ENCODE measurements at places on chromosomes 3 and 15.
A peak's percentile ranks its signal among the peaks of the same experiment; 100 is the strongest.

- DNase-seq: no peak
Measured at GRCh38 chr15:66789029-66790025, 87.3 kb downstream of the SMAD6 start.

- DNase-seq: no peak
Measured at GRCh38 chr15:42107473-42107872, 13.1 kb upstream of the PLA2G4D start.

DNA sequence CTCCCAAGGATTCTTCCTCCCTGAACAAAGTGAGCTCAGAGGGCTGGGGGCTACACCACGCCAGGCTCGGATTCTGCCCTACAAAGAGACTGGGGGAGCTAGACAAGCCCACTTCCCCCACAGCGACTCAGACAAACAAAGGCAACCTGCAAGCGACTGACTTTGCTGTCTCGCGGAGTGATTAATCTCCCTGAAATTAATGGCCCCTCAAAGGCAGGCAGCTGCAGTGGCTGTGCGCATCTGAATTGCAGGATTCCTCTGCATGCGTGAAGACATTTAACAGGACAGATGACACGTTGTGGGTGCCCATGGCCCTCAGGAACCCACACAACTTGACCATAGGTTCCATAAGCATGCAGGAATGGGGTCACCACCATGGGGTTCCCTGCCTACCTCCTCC lies 18.4 kb downstream of the CTXND1 start:
- no peak for DNase-seq

- DNase-seq: no peak
Measured at GRCh38 chr15:50767332-50767861, 1.9 kb upstream of the SPPL2A start.

DNA sequence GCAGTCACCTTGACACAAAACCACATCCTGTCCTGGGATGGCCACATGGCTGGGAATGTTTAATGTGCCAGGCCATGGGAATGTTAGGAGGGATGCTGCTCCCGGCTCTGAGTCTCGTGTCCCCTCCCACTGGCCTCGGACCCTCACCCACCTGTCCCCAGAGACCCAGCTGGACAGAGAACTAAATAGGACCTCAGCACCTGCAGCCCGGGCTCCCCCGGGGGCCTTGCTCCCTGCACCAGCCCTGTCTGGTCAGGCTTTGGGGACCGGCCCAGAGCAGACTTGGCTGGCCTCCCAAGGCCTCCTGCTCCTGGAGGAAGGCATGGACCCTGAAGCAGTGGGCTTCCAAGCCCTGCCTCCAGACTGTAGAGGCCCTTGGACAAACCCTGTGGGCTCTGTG lies 100.0 kb upstream of the IQSEC1 start:
- no peak for DNase-seq

- no peak for DNase-seq
Measured at GRCh38 chr3:190178779-190179178, 58.1 kb upstream of the P3H2 start.

DNA sequence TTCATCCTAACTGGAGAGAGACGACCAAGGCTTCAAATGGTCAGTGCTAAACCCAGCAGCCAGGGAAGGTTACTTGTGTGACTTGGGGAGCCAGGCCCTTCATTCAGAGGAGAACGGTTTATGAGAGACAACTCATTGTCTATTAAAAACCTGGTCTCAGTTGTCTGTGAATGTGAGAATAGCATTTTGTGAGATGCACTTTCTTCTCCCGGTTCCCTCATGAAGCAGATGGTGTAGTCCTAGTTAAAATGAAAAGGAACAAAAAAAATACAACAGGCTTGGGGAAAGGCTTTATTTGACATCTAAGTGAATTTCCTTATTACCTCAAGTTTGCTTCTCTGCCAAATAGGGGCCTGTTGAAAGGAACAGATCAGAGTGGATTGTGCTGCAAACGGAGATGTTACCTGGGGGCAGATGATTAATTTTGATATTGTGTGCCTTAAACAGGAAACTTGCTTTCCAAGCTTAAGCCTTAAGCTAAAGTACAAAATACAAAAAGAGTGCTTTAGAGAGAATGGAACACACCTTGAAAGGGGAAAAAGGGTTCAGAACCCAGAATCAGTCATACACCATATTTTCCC lies 202.7 kb upstream of the BHLHE40 start:
- no peak for DNase-seq

DNA sequence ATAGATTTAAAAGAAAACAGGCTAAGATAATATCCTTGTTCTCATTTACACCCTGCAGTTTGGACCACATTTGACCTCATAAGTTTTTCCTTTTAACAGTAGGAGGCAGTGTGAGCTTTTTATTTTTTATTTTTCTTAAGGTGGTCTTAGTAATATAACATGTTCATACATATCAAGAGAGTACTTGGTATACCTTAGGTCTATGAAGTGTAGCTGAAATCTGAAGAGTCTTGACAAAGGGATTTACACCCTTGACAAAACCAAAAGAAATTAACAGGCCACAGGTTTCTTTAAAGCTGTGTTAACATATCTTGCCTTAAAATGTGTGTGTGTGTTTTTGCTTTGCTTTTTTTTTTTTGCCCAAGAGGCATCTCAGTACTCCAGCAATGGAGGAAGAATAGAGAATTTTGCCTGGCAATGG lies 3.2 kb downstream of the RAP2B start:
- no peak for DNase-seq

GRCh38 chr3:23468203-23468602 lies 265.1 kb downstream of the UBE2E2 start:
- no peak for DNase-seq

- DNase-seq: peak; percentile 72
Measured at GRCh38 chr15:59299929-59300617, 72.6 kb downstream of the MYO1E start.

DNA sequence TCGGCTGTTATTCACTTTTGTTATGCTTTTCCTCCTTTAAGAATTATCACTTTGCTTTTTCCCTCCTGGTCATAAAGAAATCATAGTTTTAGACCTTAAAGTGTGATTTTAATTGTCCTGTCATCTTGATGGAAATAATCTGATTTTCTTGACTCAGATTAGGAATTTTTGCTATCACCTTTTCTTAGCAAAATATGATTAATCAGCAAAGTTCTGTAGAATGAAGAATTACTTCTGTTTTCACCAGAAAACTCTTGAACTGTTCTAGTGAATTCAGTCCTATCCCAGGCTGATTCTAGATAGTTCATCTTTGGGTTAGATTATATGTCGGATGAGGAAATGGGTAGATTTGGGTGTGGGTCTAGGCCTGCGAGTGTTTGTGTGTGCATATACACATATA lies 12.2 kb downstream of the CMSS1 start:
- no peak for DNase-seq

- DNase-seq: no peak
Measured at GRCh38 chr3:6600237-6600636, 260.7 kb upstream of the GRM7 start.

GRCh38 chr3:124076235-124076634 lies 84.3 kb upstream of the ROPN1 start:
- DNase-seq: no peak

GRCh38 chr3:45191924-45192417 lies 34.1 kb downstream of the TMEM158 start:
- no peak for DNase-seq

DNA sequence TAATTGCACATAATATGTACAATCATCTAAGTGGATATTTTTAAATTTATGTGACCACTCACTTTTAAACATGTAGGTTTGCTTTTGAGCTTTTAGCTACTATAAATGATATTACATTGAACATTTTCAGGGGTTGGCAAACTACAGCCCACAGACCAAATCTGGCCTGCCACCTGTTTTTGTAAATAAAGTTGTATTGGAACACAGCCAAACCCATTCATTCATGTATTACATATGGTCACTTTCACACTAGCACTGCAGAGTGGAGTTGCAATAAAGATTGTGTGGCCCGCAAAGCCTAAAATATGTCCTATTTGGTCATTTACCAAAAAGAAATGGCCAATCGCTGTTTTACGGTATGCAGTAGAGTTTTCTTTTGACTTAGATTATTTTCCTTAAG lies 21.2 kb downstream of the CMTM7 start:
- DNase-seq: no peak

- no peak for DNase-seq
Measured at GRCh38 chr15:52445553-52445952, 83.1 kb downstream of the MYO5A start.

DNA sequence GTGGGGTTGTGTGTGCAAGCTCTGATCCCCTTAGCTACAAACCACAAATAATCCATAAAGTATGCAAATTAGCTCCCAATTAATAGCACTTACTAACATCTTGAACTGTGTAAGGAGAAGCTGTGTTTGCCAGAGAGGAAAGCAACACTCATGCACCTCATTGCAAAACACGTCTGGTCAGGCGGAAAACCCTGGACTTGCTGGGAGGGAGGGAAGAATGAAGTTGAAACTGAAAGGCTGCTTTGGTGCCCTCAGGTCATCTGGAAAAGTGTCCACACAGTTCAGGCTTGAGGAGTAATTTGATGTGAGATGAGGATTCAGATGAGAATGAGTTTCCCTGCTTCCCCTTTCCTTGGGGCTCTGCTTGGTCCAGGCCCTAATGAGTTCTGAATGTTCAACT lies 185.5 kb upstream of the ANKRD28 start:
- DNase-seq: no peak

DNA sequence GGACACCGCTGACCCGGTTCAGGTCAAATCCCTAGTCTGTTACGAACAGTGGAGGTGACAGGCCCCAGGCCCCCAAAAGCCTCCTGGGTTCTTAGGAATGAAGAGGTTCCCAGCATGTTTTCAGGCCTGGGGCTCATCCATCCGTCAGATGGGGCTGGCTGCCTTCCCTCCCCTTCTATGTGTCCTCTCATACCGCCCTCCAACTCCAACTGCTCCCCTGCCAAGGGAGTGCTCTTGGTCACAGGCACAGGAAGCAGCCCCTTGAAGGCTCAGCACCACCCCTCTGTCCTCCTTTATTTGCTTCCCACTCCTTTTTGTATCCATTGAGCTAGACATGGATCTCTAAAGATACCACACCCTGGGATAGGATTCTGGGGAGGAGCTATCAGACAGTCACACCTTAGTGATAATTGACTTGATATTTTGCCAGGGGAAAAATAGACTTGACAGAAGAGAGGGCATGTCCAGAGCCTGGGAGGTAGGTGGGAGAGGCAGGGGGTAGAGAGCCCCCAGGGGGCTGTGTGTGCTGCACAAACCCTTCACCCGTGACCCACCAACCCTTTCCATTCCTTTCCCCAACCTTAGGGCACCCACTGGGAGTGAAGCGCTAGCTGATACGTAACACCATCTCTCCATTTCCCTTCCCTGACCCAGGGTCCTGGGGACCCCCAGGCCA lies 10.7 kb upstream of the CSPG4 start:
- no peak for DNase-seq

- DNase-seq: no peak
Measured at GRCh38 chr3:32309654-32310242, 71.3 kb downstream of the CMTM8 start.

DNA sequence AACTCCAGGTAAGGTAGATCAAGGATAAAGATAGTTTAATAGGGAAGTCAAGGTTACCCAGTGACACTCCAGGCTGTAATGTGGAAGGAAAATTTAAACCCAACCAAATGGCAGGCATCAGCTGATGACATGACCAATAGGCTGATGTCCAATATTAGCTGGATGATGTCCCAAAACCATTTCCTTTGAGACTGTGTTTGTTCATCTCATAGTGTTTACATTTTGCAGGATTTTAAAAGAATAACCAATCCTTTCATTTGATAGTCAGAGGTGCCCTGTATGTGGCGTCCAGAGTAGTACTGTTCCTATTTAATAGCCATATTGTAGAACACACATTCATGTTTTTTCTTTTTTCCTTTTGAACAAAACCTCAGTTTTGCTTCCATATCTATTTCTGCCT lies 23.3 kb upstream of the TMEM158 start:
- DNase-seq: no peak

GRCh38 chr3:182925944-182926337 lies 54.4 kb downstream of the DCUN1D1 start:
- DNase-seq: no peak

DNA sequence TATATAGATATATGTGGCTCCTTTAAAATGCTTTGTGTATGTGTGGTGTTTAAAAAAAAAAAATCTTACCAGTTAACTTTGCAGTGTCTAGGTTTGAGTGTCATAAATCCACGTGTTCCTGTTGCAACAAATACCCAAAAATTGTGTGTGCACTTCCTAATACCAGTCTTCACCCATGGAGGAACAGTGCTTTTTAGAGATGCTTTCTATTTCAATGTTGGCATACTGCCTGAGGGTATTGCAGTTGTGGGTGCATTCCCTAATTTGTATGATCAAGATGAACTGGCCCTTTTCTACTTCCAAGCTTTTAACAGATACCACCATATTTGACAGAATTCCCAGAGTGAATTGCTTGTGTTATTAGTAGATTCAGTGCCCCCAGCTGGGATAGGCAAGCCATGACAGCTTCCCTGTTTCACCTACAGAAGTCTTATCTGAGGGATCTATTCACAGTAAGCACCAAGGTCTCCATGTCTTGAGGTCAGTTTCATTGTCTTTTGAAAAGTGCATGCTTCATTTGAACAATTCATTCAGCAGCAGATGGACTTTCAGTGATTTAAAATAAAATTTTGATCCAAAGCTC lies 68.9 kb upstream of the GOLGA6B start:
- no peak for DNase-seq

DNA sequence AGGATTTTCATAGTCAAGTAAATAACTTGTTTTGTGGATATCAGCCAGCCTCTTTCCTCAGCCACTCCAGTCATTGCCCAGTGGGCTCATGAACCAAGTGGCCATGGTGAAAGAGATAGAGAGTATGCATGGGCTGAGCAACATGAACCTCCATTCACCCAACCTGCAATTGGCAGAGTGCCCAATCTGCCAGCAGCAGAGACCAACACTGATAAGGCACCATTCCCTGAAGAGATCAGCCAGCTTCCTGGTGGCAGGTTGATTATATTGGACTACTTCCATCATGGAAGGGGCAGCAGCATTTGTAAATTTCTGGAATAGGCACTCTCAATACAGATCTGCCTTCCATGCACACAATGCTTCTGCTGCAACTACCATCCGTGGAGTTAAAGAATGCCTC lies 10.3 kb upstream of the MCF2L2 start:
- DNase-seq: no peak

- no peak for DNase-seq
Measured at GRCh38 chr3:127497676-127498075, 92.9 kb downstream of the TPRA1 start.

DNA sequence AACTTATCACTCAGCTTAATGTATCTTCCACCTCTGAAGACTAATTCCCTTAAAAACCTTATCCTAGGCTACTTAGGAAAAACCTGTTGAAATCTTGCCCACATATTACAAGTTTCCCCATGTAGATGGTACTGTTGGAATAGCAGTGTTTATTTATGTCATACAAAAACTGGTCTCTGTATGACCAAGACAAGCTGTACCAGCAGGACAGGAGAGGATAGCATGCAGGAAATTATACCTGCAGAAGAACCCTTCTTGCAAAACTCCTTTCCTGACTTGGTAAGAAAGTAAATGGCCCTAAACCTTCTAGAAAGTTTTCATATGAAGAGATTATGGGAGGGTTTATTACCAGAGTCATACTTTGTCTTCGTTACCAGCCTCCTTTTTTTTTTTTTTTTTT lies 25.3 kb upstream of the RNF111 start:
- DNase-seq: no peak

GRCh38 chr15:35926007-35926380 lies 380.0 kb upstream of the DPH6 start:
- no peak for DNase-seq

GRCh38 chr3:187212196-187212545 lies 14.9 kb downstream of the RTP1 start:
- DNase-seq: no peak
